ENCODE measurements at places on chromosomes 7 and 10.

DNA sequence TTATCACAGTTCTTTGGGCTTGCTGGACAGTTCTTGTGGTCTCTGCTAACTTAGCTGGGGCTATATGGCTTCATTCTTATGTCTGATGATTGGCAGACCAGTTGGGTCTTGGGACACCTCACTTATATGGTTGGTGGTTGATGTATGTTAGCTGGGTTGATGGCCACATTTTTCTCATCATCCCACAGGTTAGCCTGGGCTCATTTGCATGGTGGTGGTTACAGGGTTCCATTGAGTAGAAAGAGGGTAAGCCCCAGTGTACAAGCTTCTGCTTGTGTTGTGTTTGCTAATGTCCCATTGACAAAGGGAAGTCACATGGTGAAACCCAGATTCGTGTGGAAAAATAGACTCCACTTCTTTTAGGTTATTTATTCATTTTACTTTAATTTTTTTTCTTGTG, 40.6 kb downstream of the TMEM60 start:
- DNase-seq: no peak

DNA sequence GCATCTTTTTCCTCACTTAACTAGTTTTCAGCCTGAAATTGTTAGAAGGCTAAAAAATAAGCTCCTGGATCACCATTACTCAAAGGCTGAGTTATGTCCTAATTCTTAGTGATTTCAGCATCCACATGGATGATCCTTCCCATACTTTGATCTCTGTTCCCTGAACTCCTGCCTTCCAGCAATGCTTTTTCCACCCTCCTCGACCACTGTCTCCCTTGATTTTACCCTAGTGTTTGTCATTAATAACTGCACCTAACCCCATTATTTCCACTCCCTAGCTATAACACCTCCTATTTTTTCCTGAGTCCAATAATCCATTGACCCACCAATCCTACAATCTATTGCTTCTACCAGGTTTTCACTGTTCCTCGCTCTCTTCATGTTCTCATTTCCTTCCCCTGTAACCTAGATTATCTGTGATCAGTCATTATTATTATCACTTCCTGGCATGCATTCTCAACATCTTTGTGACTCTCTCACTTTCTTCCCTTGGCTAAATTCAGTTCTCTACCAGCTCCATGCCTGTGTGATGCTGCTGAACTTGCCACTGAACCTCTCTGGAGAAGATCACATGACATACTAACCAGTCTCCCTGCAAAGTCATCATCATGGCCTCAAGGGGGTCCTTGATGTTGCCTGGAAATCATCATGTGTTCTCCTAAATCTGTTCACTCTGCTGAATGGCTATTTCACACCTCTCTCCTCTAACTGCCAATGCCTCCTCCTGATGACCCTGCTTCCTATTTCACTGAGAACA, 6.5 kb upstream of the CALU start:
- DNase-seq: no peak

- DNase-seq: no peak
These were observed 36.8 kb downstream of the MYOF start for GRCh38 chr10:93445097-93445960.

DNA sequence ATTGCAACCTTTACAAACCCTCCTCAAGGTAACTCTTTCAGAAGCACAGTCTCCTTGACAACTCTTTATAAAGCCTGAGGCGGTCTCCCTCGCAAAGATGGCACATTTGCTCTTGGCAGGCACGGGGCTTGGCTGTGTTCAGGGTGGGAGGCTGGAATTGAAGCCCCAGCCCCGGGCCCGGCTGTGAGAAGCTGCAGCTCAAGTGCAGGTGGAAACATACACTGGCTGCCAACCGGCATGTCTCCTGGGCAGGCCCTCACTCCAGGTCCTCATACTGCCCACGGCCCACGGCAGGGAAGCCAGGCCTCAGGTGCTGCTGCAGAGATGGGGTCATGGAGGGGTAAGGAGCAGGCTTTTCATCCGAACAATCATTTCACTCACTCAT, 194.5 kb downstream of the TCERG1L start:
- no peak for DNase-seq

DNA sequence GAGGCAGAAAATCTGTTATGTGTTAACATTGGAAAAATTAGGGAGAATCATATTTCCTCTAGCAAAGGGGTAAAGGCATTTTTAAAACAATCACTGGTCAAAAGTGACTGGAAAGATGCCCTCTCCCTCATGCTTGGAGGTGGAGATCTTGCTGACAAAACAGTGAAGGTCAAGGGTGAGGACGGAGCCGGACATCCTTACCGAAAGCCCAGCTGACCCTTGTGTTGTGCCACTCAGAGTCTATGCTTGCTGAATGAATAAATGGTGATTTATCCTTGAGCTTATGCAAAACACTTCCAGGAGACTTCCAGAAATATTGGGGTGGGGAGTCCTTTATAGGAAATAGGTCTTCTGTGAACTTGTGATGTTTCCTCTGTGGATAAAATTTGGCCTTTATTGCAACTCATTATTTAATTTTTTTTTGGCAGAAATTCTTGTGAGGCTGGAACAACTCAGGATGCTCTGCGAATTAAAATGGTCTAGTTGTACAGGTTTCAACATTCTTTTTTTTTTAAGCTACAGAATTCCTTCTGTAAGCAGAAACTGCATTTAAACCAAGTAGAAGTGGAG, 28.3 kb upstream of the ELMO1 start:
- DNase-seq: no peak

DNA sequence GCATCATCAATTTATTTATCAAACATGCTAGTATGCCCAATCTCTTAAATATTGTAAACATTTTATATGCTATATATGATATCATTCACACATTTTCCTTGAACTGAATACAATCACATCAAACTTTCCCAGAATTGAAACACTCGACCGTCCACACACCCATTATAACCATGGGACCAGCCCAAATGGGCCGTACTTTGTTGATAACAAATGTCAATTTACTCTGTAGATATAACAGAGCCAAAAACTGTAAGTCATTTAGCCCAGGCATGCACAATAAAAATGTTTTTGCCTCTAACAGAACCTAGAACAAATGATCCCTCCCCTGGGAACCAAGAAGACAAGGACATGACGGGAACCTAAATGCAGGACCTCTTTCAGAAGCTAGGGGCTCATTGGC, 683 bp upstream of the ANKRD22 start:
- DNase-seq: no peak

DNA sequence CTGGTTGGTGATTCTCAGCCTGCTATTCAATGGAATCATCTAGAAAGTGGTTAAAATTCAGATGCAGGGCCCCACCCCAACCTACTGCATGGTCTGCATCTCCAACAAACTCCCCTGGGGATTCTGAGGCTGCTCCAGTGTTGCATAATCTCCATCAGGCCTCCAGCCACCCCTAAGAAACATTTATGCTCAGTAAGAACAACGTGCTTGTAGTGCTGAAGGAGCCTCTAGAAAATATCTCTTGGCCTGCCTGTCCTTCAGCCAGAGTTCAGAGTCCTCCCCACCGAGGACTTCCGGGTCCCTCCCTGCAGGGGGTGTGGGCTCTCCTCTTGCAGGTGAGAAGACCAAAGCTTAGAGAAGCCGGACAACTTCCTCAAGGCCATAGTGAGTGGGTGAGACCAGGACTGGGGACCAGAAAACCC, 159.8 kb downstream of the SH3PXD2A start:
- DNase-seq: no peak

DNA sequence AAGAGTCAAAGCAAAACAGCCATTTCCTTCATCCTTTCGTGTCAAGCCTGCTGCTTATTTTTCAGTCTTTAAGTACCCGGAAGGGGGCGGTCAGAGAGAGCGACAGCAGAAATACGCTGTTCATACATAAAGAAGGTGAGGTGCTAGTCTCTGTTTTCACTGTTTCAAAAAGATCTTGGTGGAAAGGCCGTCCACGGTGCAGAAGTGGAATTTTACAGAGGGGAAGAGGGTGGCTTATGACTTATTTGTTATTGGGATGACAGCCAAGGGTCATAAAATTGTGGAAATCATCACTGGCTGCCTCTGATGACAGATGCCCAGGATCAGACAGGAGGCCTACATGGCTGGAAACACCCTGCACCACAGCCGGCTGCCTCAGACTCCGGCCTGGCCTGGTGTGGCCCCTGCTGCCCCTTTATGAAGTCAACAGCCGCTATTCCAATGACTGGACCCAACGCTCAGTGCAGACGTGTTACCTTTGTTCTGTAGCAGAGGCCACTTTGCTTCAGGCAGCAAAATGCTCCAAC, 57.0 kb downstream of the HIPK2 start:
- DNase-seq: no peak

GRCh38 chr7:72078856-72079255, 333.3 kb downstream of the CALN1 start:
- no peak for DNase-seq

GRCh38 chr10:74114041-74114448, 36.6 kb downstream of the AP3M1 start:
- no peak for DNase-seq

GRCh38 chr7:156673454-156673853, 32.9 kb downstream of the RNF32 start:
- DNase-seq: no peak

- DNase-seq: no peak
These were observed 26.6 kb downstream of the REEP3 start for GRCh38 chr10:63547628-63548360.

DNA sequence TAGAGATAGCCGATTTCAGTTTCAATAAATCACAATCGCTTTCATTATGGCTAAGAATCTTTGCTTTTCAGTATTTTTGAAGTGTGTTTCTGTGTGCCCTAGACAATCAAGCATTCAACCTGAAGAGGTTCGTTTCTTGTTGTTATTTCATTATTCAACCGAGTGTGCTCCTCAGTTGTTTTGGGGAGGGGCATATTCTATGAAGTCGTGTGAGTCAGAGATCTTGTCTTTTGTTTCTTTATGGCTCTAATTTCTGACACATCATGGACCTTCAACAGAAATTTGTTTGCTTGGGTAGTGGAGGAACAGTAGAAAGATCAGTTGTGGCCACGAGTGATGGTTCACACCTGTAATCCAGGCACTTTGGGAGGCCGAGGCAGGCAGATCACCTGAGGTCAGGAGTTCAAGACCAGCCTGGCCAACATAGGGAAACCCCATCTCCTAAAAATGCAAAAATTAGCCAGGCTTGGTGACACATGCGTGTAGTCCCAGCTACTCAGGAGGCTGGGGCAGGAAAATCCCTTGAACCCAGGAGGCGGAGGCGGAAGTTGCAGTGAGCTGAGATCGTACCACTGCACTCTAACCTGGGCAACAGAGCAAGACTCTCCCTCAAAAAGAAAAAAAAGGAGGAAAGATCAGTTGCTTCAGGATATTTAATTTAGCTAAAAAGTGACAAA, 38.3 kb downstream of the C1QL3 start:
- no peak for DNase-seq

- DNase-seq: no peak
These were observed 390.3 kb downstream of the MAGI2 start for GRCh38 chr7:79063019-79063698.

DNA sequence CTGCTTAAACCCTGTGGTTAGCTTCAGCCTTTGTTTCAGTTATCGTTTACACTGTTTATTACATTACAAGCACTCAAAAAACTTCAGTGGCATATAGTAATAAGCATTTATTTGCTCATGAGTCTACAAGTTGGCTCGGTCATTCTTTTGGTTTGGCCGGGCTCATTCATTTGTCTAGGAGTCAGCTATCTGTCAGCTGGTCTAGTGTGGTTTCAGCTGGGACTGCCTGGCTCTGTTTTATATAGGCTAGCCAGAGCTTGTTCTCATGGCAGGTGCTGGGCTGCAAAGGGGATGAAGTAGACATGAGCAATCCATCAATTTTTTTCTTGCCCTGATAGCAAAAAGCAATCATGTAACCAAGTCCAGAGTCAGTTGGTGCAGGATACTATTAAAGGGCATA, 103.6 kb downstream of the MKLN1 start:
- DNase-seq: no peak

- no peak for DNase-seq
These were observed 5.3 kb downstream of the TNKS2 start for GRCh38 chr10:91803386-91804125.

DNA sequence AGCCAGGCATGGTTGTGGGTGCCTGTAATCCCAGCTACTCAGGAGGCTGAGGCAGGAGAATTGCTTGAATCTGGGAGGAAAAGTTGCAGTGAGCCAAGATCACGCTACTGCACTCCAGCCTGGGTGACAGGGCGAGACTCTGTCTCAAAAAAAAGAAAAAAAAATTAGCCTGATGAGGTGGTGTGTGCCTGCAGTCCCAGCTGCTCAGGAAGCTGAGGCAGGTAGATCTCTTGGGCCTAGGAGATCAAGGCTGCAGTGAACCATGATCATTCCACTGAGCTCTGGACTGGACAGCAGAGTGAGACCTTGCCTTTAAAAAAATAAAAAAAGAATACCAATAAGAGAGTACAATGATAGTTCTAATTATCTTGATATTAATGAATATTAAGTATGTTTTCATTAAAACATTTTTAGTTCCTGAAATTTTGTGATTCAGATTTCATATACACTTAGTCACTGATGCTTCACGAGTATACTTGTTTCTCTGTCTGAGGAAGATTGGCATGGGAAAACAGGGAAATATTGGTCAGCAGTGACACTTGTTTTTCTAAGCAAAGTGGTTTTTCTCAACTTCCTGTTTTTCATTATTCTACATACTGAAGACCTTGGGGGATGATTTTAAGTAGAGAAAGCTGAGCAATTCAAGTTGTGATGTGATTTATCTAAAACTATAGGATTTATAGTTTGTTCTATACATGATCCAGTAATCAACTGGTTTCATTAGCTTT, 76.8 kb downstream of the ADK start:
- no peak for DNase-seq

- no peak for DNase-seq
These were observed 85.9 kb upstream of the GRB10 start for GRCh38 chr7:50868426-50869100.

GRCh38 chr10:103257812-103258211, 12.1 kb downstream of the RPEL1 start:
- DNase-seq: no peak

DNA sequence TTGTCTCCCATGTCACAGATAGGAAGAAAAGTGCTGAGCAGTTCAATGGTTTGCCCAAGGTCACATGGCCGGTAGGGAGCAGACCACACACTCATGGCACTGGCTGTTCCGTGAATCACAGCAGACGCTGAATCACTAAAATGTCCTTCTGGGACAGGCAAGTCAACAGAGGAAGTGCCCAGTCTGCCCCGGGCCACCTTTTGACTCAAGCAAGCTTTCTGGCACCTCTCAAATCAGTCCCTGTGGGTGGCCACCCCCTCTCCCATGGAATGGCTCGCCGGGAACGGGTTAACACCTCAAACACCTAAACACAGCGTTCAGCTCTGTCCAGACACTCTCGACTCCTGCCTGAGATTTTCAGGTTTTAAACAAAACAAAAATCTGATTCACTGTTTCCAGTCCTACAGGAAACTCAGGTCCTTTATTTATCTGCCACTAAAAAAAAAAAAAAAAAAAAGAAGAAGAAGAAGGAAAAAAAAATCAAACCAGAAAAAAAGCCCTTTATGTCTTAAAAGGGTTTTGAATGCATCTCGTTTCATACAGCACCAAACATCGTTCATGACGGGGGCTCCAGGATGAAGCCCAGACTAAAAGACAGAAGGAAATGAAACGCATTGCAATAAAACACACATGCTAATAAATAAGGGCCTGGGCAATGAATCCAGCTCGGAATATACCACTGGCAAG, 15.5 kb downstream of the CARD11 start:
- no peak for DNase-seq

GRCh38 chr7:7703427-7703826, 15.0 kb downstream of the RPA3 start:
- no peak for DNase-seq

Data from cortex of kidney (tissue), 1 donor.